Immature natural killer cell (primary cell): ENCODE measurements at places on chromosomes 12 and 14. TPM values are rescaled to one million over a fixed set of nuclear protein-coding genes. Genes with fewer than 3 reads are reported as not detected.
A peak's percentile ranks its signal among the peaks of the same experiment; 100 is the strongest.

DNA sequence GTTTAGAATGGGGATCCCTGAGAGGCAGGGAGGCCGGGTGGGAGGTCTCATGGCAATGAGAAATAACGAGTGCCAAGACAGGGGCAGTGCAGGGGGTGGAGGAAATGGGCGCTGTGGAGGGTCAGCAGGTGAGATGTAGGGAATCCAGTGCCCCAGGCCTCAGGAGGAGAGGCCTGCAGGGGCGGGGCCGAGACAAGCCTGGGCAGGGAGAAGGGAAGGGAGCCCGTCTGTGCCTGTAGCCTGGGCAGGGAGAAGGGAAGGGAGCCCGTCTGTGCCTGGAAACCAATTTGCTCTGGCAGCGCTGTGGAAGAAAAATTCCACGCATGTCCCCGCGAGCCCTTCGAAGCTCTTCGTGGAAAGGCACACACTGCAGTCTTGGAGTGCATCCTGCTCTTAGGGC is 10.6 kb upstream of the NCOR2 start:
- no peak overlapping the region for H3K4me3 ChIP-seq
- no peak for DNase-seq
- H3K27ac ChIP-seq: no peak overlapping the region
- H3K27me3 ChIP-seq: peaks cover 4% of the 10 kb centered on the region

The PRORP gene
- polyA plus RNA-seq: 32.7 TPM

The C14orf39 gene
- not detected for polyA plus RNA-seq

The LTBP2 gene
- polyA plus RNA-seq: 0.29 TPM

DNA sequence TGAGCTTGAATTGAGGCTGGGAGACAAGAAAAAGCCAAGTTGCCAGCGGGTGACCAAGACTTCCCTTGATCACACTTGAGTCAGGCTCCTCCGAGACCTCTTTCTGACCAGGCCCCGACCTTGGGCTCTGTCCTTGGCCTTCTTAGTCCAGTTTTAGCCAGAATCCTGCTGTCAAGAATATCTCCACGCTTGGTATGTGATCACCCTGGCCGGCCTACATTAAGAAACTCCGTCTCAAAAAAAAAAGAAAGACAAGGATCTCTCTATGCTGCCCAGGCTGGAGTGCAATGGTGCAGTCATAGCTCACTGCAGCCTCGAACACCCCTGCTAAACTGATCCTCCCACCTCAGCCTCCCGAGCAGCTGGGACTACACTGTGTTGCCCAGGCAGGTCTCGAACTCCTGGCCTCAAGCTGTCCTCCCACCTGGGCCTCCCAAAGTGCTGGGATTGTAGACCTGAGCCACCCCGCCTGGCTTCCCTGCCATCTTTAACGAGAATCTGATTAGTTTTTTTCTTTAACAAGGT is 1.0 kb upstream of the ITPK1 start:
- H3K4me1 ChIP-seq: peaks cover 34% of the 10 kb centered on the region
- H3K27ac ChIP-seq: peak overlapping the region; percentile 87
- DNase-seq: no peak
- H3K27me3 ChIP-seq: peaks cover 4% of the 10 kb centered on the region
- H3K4me3 ChIP-seq: peak overlapping the region; percentile 74

GRCh38 chr12:70482764-70483163 is 116.7 kb downstream of the KCNMB4 start:
- H3K4me1 ChIP-seq: no peaks in the 10 kb centered on the region
- H3K27ac ChIP-seq: no peak overlapping the region
- no peaks in the 10 kb centered on the region for H3K27me3 ChIP-seq
- no peak for DNase-seq
- no peak overlapping the region for H3K4me3 ChIP-seq

The GPR137C gene
- polyA plus RNA-seq: not detected

The MMP17 gene
- 0.72 TPM for polyA plus RNA-seq

- peaks cover 16% of the 10 kb centered on the region for H3K4me1 ChIP-seq
- H3K4me3 ChIP-seq: no peak overlapping the region
- H3K27me3 ChIP-seq: peaks cover 8% of the 10 kb centered on the region
These were observed 22.8 kb downstream of the ITGA7 start for GRCh38 chr12:55684761-55685370.

The MAP3K9 gene
- 0.48 TPM for polyA plus RNA-seq

- H3K4me3 ChIP-seq: no peak overlapping the region
- no peaks in the 10 kb centered on the region for H3K4me1 ChIP-seq
- H3K27ac ChIP-seq: no peak overlapping the region
- peaks cover 4% of the 10 kb centered on the region for H3K27me3 ChIP-seq
These were observed 248.7 kb upstream of the EGLN3 start for GRCh38 chr14:34199585-34199984.

DNA sequence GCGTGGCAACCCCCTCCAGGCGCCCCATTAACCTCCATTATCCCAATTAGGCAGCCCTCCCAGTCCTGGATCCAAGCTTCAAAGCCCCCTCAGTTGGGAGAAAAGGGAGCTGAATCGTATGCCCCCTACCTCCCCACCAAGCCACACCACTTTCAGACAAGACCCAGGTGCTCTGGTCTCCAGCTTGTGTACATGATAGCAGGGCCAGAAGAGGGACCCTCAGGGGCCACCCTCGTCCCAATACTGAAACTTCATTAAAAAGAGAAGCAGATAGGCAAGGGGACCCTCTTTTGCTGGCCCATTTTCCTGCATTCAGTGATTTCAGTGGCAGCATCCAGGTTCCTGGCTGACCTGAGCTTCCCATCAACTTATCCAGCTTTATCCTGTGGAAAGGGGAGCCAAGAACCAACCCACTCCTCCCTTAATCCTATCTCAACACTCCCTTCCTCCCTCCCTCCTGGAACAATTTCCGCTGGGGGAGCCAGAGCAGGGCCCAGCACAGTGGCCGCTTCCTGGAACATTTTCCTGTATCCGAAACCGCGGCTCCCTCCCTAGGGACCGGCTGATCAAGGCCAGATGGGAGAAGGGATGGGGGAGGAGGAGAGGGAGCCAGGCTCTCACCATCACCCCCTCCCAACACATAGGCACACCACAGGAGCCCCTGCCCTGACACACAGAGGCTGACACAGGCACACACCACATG is 9.5 kb upstream of the SP7 start:
- H3K4me3 ChIP-seq: peak overlapping the region; percentile 98
- H3K27me3 ChIP-seq: peaks cover 3% of the 10 kb centered on the region
- H3K36me3 ChIP-seq: no peaks in the 10 kb centered on the region
- H3K27ac ChIP-seq: peak overlapping the region; percentile 44
